ENCODE measurements at places on chromosomes 12 and 14.

GRCh38 chr12:63387771-63388170 is 236.8 kb upstream of the AVPR1A start:
- no peak for DNase-seq

- DNase-seq: no peak
Measured at GRCh38 chr12:93967454-93967853, 180.9 kb upstream of the PLXNC1 start.

DNA sequence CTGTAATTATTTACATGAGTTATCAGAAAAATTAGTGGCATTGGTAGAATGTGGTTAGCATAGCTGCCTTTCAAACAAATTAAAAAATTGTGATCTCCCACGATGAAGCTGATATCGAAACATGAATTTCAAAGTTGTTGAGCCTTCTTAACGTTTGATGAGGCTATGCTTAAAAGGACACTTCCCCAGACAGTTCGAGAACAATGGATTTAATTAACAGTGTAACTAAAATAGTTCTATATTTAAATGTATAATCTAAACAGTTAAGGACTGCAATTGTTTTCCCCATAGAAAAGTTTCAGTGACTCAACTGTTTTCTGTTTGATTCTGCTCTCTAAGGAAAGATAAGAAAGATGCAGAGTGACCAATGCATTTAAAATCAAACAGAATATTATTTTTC is 1.6 kb downstream of the CLEC2B start:
- no peak for DNase-seq

DNA sequence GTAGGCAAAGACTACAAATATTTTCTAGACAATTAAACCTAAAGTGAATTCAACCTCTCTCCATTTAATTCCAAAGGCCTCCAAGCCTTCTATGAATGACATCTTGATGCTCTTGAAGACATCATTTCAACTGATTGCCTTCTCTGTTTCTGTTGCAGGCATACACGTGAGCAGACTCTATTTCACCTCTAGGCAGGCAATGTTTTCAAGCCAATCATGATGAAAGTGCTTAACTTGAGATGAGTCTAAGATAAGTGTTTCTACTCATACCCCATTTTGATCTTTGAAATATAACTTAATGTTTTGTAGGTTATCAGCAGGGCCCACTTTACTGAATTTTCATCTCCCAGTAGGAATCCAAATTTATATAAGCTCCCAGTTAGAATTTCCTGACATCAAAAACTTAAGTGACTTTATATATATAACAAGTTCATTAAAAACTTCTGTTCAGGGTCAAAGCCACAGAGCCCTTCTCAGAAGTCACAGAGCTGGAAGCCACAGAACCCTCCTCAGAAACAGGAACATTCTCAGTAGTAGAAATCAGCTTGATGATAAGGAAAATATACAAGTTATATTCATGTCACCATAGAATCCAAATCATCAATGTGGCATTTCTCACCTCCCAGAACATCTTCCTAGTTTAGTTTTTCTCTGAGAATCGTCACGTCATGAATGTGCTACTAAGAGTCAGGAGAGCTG is 108.5 kb downstream of the PHLDA1 start:
- no peak for DNase-seq

DNA sequence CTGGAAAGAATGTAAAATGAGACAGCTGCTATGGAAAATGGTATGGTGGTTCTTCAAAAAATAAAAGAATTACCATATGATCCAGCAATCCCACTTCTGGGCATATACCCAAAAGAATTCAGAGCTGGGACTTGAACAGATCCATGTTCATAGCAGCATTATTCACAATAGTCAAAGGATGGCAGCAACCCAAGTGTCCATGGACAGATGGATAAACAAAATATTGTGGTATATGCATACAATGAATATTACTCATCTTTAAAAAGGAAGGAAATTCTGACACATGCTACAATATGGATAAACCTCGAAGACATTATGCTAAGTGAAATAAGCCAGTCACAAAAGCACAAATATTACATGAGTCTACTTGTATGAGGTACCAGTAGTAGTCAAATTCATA is 9.1 kb downstream of the RAB2B start:
- peak; percentile 95 for DNase-seq

- no peak for DNase-seq
Measured at GRCh38 chr12:70430400-70430799, 64.3 kb downstream of the KCNMB4 start.

DNA sequence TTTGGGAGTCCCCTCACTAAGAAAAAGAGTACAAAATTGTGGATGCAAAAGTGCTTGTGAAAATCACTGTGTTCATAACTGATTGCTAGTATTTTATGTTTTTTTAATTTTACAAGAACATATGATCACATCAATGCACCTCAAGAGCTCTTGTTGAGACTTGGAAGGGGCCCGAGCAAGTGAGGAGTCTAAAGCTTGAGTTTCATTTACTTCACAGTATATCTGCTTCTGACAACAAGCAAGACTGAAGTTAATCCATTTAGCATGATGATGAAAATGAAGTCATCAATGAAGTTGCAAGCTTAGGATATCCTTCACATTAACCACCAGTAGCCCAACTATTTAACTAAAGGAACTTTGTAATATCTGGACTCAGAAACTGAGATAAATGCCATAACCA is 182.5 kb upstream of the DIO2 start:
- no peak for DNase-seq

DNA sequence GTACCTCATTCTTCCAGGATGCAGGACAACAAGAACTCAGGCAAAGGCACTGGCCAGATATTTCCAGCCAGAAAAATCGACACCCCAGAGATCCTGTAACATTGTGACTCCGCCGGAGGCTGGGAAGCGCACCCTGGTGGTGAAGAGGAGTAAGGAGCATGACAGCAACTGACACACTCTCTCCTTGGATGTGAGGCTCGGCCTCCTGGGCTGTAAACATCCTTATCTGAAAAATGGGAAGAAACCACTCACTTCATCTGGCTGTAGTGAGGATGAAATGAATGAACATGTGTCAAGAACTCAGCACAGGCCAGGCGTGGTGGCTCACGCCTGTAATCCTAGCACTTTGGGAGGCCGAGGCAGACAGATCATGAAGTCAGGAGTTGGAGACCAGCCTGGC is 27.5 kb downstream of the TCHP start:
- DNase-seq: peak; percentile 43

DNA sequence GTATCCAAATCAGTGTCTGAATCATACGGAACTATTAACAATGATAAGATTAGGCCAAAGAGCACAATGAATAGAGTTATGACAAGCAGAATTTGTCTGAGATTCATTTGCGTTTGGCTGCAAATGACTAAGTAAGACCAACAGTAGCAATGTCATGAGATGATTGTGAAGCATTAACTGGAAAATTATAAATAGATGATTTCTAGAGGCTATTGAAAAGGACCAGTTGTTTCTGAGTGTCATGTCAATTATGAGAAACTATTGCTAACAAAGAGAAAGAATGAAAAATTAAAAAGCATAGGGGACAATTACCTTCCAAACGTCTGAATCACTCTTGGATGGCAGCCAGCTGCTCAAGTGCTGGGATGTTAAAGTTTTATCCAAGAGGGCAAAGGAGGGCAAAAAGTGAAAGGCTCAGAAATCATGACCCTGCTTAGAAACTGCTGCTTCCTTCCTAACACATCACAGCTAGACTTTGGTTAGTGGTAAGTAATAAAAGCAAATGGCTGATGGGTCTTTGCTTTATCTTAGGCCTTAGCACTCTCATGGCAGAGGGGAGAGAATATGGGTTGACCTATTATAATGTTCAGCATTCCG is 89.0 kb downstream of the AKAP6 start:
- DNase-seq: peak; percentile 78

GRCh38 chr14:31439561-31439960 is 17.7 kb downstream of the DTD2 start:
- DNase-seq: no peak

GRCh38 chr12:120687578-120688289 is 785 bp downstream of the MLEC start:
- peak; percentile 11 for DNase-seq

- DNase-seq: no peak
Measured at GRCh38 chr14:90290337-90291011, 34.1 kb downstream of the PSMC1 start.

- peak; percentile 15 for DNase-seq
Measured at GRCh38 chr14:88166616-88167015, 156.5 kb downstream of the KCNK10 start.

- DNase-seq: peak; percentile 11
Measured at GRCh38 chr12:79514730-79515529, 175.8 kb downstream of the PAWR start.

- DNase-seq: peak; percentile 96
Measured at GRCh38 chr14:78605897-78606500, 435.8 kb downstream of the NRXN3 start.

DNA sequence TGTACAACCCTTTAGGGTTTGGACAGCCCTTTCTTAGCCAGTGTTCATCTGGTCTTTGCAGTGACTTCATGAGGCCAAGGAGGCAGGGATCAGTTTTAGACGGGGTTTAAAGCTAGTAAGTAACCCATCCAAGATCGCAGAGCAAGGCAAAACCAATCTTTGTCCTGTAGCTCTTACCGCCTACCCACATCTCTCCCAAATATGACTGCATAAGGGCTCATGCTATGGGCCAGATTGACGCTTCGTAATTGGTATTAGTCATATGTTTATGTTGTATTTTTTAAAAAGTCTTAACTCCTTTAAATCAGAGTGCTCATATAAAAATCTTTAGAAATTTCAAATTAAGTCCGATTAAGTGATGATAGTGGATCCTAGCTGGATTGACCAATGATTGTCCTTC is 3.7 kb upstream of the CLMN start:
- DNase-seq: no peak

DNA sequence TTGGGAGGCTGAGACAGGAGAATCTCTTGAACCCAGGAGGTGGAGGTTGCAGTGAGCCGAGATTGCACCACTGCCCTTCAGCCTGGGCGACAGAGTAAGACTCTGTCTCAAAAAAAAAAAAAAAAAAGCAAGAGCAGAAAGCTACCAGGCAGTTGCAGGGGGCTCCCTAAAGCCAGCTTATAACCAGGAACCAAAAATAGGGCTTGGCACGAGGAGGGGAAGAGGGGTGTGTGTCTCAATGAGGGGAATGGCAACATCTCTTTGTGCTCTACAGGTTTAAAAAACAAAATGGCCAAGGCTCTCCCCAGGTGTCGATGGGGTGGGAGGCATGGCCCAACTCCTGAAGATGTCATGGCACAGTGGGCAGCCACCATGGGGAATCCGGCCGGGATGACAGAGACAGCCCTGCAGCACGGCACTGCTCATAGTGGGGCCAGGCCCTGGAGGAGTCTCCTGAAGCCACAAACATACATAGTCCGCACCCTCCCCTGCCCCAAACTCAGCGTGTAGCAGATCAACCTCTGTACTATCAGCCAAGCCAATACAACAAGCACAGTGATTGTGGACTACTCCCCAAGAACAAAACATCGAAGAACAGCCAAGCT is 16.0 kb upstream of the EIF5 start:
- no peak for DNase-seq

DNA sequence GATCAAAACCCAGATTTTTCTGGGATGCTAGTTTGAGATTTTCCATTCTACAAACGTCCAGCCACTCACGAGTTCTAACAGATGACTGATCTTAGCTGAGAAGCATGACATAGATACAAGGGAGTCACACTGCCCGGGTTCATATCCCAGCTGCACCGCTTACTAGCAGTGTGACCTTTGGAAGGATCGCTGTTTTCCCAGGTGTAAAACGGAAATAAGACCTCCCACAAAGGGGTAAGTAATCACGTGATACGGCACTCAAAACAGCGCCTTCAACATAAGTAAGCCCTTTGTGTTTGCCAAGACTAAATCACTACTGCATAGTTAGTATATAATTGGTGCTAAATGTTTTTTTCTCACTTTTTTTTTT is 624 bp upstream of the PWP1 start:
- peak; percentile 17 for DNase-seq

- peak; percentile 32 for DNase-seq
Measured at GRCh38 chr14:56195704-56196103, 77.5 kb downstream of the PELI2 start.
